ENCODE measurements at places on chromosomes 1 and 21.

- no peak for DNase-seq
Measured at GRCh38 chr1:20117236-20117635, 2.1 kb downstream of the PLA2G2D start.

DNA sequence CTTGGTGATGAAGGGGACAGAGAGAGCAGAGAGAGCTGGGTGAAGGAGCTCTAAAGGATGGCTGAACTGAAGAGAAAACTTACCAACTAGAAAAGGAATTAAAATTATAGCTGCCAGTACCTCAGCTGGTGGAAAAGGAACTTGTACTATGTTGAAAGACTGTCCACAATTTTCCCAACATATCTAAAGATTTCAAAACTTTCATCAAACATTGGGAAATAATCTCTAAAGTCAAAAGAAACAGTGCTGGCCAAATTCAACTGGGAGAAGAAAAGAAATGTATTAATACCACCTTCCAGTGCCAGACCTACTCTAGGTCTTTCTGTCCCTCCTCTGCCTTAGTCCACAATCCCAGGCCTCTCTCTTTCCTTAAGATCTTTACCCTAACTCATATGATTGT lies 6.1 kb downstream of the SMG5 start:
- DNase-seq, result no peak

DNA sequence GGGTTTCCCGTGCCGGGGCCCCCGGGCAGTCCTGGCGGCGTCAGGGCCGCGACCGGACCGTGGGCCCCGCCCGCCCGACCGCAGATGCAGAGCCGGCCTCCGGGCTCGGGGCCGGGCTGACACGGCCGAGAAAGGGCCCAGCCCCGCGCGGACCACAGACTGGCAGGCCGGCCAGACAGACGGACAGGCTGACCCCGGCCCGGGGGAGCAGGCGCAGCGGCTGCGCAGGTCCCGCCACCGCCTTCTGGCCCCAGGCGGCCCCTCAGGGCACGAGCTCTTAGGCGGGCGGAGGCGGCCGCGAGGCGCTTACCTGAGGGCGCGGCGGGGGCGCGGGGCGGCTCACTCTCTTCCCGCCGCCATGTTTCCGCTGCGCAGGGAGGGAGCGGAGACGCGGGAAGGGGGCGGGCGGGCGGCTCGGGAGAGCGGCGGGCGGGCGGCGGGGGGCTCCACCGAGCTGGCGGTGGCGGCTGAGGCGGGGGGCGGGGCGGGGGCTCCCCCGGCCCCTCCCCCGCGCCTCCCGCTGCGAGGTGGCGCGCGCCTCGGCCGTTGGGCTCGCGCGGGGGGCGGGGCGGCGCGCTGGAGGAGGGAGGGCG lies at the start of gene SCMH1:
Gene SCMH1 (minus strand): TSS at position 558 of the 593 bp plus-strand sequence. CDS start 56,173 bp downstream, outside the sequence.
- DNase-seq, result no peak

GRCh38 chr1:156667968-156668709 lies 9.1 kb downstream of the NES start:
- DNase-seq, result no peak

GRCh38 chr1:225485226-225485625 lies 57.4 kb upstream of the LBR start:
- no peak for DNase-seq

DNA sequence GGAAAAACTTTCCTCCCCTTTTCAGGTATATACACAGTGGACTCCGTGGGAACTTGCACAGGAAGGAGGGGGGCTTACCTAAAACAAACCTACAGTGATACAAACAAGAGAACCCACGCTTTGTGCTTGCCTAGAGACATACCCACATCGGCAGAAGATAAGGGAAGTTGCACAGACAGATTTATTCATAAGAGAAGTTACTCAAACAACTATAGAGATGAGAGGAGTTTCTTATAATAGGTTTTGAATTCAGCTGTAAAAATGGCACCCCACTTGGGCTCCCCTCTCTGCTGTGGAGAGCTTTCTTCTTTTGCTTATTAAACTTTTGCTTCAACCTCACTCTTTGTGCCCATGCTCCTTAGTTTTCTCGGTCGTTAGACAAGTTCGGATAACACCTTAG lies 1.8 kb upstream of the DUSP12 start:
- DNase-seq, result no peak

DNA sequence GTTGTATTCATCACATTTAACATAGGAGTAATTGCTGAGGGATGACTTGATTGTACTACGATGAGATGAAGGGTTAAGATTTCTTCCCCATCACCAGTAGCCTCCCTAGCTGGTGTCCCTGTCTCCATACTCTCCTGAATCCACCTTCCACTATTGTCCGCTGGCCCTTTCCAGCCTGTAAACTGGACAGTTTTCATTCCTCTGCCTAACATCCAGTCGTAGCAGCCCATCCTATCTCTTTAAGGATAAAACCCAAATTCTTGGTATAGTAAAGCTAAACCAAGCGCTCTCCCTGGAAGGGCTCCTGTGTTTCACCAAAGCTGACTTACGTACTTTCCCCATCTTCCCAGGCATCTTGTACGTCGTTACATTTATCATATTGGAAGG lies 670 bp downstream of the COX20 start:
- no peak for DNase-seq

GRCh38 chr1:61293986-61294504 lies 211.7 kb downstream of the NFIA start:
- DNase-seq, result no peak

DNA sequence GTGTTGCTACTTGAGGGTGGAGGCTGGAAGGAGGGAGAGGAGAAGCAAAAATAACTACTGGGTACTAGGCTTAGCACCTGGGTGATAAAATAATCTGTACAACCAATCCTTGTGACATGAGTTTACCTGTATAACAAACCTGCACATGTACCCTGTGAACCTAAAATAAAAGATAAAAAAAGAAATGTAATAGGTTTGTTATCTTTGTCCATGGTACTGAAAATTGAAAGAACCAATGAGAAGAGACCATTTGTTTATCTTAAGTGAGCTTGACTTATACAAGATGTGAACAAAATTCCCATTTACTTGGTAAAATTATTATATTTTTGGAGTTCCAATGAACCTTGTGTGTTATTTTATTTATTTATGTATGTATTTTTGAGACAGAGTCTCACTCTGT lies 11.1 kb upstream of the USP25 start:
- no peak for DNase-seq

GRCh38 chr21:45365608-45366241 lies 39.2 kb upstream of the COL18A1 start:
- DNase-seq, result no peak

DNA sequence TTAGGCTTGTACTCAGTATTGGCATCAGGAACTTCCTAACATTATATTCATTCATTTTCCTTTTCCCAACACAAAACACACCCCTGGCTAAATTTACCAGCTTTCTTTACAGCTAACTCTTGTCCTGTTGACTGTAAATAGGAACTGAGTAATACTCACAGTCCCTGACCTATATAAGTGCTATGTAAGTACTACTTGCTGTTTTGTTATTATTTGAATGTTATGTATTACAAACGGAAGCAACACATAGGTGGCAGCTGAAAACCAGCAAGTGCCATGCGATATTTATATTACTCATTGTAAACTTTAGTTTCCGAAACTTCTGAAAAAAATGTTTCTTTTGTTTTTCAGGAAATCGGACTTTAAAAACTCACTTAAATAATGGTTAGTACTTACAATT lies 21.5 kb downstream of the PTGER3 start:
- DNase-seq, result no peak

- no peak for DNase-seq
Measured at GRCh38 chr1:101667761-101668160, 329.0 kb downstream of the OLFM3 start.

DNA sequence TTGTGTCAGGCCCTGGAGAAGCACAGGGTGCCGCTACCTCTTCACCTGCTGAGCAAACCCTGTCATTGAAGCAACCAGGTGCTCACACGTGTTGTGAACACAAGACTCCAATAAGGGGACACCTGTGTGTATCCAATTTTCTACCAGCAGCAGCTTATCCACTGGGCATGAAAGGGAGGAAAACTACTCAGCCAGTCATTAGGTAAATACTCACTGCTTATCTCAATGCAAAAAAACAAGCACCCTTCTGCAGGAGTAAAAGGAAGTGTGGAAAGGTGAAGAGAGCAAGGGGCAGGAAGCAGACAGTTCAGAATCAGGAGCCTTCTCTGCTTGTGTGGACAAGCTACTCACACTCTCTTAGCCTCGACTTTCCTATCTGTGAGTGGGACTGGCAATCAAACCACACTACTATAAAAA lies 148.9 kb downstream of the ETS2 start:
- DNase-seq, result no peak
